ENCODE measurements at places on chromosomes 7 and 10.

DNA sequence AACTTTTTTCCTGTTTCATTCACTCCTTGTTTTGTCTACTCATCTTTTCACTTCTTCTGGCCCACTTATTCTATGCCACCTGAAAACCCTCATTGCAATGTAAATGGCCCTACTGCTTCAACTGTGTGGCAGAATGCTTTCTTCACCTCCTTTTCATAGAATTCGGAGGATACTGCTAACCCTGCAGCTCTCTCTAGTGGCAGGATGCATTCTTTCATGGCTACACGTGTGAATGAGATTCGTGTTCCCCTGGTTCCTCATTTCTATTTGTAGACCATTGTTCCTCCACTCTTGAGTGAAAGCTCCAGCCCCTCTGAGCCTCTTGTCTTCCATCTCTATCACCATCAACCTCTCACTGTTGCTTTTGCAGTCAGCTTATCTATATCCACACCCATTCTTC lies 20.9 kb upstream of the CYP26C1 start:
- DNase-seq, result no peak

- DNase-seq, result no peak
Observed at GRCh38 chr7:171364-171904, 20.9 kb upstream of the FAM20C start.

DNA sequence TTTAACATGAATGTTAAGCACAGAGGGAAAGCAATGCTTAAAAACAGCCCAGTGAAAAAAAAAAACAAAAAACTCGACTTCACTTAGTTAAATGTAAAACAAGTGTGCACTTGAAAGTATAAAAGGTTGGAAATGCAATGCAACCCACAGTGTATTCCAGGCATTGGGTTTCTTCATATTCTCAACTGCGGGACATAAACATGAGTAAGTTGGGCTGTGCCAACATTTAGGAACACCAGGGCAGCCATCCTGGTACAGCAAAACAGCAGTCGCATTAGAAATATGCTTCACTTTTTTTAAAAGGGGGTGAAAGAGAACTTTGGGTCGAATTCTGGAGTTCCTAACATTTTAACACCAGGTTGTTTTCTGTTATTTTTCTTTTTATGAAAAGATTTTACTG lies 937 bp downstream of the STEAP1 start:
- DNase-seq, result no peak

- DNase-seq, result no peak
Observed at GRCh38 chr7:110786328-110786965, 304.5 kb upstream of the LRRN3 start.

DNA sequence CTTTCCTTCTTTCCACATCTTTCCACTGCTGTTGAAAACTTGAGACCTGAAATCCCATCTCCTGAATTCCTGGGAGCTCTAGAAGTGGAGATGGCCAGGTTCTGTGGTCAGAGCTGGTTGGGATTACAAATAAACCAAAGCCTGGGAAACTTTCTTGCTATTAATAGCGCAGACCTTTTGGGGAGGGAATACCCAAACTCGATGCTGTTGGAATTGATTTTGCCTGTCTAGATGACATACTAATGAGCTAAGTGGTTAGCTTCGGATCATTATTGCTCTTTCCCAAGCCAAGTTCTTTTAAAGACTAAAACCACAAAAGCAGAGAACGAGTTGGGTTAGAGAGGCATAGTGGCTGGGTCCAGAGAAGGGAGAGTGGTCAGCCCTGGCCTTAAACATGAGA lies 76.6 kb downstream of the TCF7L2 start:
- DNase-seq, result no peak

DNA sequence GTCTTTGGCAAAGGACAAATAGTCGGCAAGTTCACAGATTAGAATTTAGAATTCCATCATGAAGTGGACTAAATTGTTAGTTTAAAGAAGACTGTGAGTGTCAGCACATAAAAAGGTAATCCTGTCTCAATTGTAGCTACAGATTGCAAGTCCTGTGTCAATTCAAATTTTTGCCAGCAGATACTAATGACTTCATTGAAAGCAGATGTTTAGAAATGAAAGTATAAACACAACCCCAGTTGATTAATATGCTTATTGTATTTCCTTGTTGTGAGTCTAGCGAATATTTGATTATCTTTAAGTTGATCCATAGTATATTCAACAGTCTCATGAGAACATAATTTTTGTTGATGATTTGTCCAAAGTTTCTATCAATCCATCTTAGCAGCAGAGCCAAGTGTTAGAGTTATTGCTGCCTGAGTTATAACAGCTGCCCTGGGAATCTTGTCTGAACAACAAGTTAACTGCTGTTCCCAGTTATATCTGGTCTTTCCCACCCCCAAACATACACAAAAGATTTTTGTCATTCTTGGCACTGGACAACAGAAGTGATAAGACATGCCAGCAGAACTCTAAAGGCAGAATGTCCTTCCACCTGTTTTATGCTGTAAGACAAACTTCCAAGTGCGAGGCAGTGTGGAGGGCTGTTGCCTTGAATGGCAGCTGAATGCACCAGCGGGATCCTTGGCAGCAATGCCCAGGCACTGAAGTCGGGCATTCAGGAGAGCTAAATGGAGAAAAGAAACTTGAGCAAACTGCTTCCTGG lies 21.3 kb upstream of the HERPUD2 start:
- no peak for DNase-seq

DNA sequence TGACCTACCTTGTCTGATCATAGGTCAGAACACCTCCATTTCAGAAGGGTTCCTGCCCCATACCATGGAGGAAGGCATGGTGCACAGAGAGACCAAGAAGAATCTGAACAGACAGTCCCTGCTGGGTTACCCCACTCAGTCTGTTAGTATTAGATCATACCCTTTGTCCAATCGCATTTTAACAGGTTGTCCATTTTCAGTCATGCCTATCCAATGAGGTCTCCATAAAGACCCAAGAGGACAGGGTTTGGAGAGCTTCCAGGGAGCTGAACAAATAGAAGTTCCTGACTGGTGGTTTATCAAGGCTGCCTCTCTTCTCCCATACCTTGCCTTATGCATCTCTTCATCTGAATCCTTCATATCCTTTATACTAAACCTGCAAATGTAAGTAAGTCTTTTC lies 21.2 kb upstream of the SLC16A12 start:
- DNase-seq, result no peak

DNA sequence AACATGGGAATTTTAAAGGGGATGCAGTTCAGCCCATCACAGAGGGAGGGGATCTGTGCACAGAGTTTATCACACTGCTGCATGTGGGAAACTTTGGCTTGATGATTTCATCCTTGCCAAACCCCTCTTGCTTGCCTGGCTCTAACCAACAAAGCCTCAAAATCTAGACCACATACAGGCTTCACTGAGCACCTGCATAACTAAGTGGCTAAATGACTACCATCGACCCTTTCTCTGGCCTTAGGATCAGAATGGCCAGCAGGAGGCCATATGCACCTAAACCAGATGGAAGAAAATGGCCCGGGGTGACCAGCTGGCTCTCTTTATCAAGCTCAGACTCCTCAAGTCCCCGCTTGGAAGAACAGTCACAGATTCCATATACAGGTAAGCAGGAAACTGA lies 15.6 kb upstream of the ZNF25 start:
- DNase-seq, result no peak

- no peak for DNase-seq
Observed at GRCh38 chr10:103181244-103181643, 11.8 kb downstream of the NT5C2 start.

DNA sequence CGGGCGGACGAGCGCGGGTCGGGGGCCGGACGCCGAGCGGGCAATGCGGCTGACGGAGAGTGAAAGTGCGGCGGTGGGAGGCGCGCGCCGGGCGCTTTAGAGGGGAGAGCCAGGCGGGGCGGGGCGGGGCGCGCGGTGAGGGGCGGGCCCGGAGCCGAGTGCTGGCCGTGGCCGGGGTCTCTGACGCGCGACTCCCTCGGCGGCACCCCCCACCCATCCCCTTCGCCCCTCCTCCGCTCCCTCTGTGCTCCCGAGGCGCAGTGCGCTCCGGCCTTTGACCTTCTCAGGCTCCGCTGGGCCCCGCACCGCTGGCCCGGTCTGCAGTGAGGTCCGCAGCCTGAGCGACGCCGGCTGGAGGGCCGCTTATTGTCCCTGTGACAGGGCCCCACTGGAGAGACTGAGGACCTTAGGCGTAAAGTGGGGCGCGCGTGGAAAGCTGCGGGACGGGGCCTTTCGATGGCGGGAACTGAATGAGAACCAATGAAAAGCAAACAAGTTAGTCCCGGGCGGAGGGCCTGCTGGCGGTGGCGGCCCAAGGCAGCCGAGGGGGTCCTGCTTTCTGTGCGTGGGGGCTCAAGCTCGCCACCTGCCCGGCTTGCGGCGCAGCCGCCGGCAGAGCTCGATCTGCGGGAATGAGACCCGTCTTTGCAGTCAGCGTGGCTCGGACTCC lies at the start of gene CXCL12:
Gene CXCL12, minus strand, starts transcription at position 72 of the 670 bp plus-strand sequence. CDS start 92 bp downstream, outside the sequence.
- DNase-seq, result no peak

GRCh38 chr7:127708788-127709187 lies 56.8 kb downstream of the SND1 start:
- DNase-seq, result peak; percentile 26

GRCh38 chr10:88466786-88467185 lies 116.3 kb downstream of the RNLS start:
- DNase-seq, result no peak

DNA sequence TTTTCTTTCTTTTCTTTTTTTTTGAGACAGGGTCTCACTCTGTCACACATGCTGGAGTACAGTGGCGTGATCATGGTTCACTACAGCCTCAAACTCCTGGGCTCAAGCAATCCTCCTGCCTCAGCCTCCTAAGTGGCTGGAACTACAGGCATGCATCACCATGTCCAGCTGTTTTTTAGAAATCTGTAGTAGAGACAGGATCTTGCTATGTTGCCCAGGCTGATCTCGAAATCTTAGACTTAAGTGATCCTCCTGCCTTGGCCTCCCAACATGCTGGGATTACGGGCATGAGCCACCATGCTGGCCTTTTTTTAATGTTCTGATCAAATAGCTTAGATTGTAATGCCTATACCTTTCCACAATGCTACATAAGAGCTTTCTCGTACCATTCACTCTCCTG lies 107.0 kb upstream of the KCTD7 start:
- no peak for DNase-seq

GRCh38 chr10:124596962-124597845 lies 135.6 kb downstream of the LHPP start:
- DNase-seq, result no peak

DNA sequence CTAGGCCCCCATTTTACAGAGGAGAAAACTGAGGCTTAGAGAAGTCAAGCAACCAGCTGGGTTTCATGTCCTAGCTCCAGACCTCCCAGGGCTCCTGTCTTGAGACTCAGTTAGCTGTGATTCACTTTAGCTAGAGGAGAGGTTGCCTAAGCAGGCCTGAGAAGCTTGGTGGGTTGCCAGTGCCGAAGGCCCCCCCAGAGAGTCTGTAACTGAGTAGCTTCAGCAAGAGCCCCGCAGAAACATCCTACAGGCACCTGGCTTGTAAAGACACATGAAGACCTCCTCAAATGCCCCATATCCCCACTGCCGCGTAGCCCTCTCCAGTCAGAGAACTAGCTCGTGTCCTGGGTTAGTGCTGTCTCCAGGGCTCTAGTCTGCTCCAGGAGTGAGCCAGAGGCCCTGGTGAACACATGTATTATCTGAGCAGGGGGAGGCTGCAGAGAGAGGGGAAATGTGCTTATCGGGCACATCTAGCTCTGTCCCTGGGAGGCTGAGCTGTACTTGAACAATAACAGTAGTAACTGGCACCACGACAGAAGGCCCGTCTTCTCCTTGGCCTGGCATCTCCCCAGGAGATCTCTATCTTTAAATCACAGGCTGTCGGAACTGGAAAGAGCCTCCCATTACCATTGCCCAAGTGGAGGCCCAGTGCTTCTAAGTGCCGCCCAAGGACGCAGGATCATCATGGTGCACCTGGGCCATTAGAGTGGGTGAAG lies 28.9 kb downstream of the UNC5B start:
- DNase-seq, result no peak

- DNase-seq, result no peak
Observed at GRCh38 chr7:485188-486081, 34.2 kb downstream of the PDGFA start.

DNA sequence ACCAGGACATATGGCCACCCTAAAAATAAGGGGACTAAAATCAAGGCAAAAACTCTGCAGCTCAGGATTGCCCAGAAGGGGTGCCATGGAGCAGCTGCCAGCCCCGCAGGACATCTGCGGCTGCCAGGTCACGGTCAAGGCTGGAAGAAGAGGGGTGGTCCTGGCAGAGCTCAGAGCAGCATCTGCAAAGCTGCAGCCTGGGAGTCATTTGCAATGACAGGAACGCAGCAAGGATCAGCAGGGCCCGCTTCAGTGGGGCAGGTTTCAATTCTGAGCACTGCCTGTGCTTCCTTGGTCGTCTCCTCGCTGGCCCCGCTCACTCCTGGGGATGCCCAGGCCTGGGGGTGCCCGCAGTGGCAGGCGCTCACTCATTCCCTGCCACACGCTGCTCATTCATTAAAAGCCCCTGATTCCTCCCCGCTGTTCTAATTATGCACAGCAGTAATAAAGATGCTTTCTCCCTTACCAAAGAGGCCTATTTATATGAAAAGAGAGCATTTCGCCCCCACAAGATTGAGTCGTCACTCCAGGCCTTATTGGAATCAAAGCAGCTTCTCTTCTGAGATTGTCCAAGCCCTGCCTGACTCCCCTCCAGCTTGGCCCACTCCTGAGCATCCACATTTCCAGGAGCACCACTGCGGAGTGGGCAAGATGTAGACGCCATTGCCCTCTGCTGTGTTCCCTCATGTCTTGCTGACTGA lies 4.6 kb downstream of the HSPA12A start:
- no peak for DNase-seq

GRCh38 chr10:129949411-129949810 lies 14.7 kb downstream of the EBF3 start:
- DNase-seq, result no peak

- peak; percentile 27 for DNase-seq
Observed at GRCh38 chr10:22713853-22714478, 412 bp downstream of the PIP4K2A start.

DNA sequence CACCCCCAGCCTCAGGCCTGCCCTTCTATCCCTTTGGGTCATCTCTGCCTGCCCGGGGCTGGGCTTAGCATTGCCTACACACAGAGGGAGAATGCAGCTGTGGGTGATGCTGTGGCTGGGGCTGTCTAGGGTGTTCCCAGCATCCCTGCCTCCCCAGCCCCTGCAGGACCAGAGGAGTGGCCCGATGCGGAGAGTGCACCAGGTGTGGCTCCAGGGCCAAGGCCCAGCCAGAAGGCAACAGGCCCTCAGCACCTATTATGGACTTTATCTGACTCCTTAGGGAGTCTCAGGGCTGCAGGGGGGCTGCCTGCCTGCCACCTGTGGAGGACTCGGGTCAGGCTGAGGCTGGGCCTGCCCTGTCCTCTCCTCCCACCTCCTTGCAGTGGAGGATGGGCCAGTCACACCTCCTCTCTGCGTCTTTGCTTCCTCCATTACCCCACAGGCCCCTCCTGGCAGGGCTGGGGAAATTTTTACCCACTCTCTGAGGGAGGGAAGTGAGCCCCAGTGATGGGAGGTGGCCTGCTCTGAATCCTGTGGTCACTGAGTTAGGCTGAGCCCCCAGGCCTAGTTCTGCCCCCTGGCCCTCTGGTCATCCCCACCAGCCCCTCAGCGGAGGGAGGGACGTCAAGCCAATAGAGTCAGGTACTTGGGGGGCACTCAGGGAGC lies 92.9 kb upstream of the PCBD1 start:
- no peak for DNase-seq

GRCh38 chr7:152710153-152710442 lies 34.2 kb upstream of the XRCC2 start:
- DNase-seq, result no peak

GRCh38 chr7:50664461-50664922 lies 99.3 kb upstream of the DDC start:
- DNase-seq, result no peak
